Lung microvascular endothelial cell (primary cell): ENCODE measurements at places on chromosomes 2 and 18. TPM values are rescaled to one million over a fixed set of nuclear protein-coding genes. Genes with fewer than 3 reads are reported as not detected.

The DSG3 gene
- total RNA-seq: not detected in 2 replicates

The RALBP1 gene
- total RNA-seq: 47.3 and 63.3 TPM in 2 replicates

DNA sequence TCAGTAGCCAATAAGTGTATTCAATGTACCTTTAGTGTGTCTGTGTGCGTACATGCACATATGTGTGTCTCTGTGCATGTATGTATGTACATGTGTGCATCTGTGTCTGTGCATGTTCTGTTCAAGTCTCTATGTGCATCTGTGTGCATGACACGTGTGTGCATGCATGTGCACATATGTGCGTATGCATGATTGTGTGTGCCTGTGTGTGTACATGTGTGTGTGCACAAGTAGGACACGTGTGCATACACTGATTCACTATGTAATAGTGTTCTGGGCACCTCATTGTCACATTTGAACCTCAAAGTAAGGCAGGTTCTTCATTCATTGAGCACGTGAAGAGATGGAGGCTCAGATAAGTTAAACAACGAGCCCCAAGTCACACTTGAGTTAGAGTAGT, 142.6 kb upstream of the COPS8 start:
- DNase-seq: no peak

GRCh38 chr18:75391279-75392225, 36.0 kb downstream of the SMIM21 start:
- peak; percentile 87 for DNase-seq

DNA sequence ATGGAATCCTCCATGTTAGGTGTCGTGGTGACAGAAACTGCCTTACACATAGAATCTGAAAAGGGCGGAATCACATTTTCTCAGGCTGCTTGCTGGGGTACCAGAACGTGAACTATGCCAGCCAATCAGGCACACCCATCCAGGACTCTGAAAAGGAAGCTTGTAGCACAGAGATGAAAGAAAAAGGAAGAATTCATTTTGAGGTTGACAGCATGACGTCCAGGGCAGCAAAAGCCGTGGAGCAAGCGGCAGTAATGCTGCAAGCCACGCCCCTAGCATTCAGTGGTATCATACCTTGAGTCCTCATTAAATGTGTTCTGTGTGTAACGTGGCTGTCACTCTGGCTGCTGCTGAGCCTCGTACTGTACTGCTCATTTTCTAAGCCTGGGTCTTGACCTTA, 304.0 kb downstream of the DYSF start:
- DNase-seq: no peak

GRCh38 chr2:160141912-160142311, 58.2 kb downstream of the ITGB6 start:
- DNase-seq: no peak

- DNase-seq: no peak
These were observed 8.0 kb downstream of the XPO1 start for GRCh38 chr2:61529944-61530735.

- DNase-seq: no peak
These were observed 584.3 kb upstream of the PIK3C3 start for GRCh38 chr18:41370740-41371139.
